Activated effector memory CD4-positive, alpha-beta T cell treated with anti-CD3 and anti-CD28 coated beads, Interleukin-2, amount 50 U/mL, for 16 hours (primary cell): ENCODE measurements at places on chromosomes 3 and 15.

DNA sequence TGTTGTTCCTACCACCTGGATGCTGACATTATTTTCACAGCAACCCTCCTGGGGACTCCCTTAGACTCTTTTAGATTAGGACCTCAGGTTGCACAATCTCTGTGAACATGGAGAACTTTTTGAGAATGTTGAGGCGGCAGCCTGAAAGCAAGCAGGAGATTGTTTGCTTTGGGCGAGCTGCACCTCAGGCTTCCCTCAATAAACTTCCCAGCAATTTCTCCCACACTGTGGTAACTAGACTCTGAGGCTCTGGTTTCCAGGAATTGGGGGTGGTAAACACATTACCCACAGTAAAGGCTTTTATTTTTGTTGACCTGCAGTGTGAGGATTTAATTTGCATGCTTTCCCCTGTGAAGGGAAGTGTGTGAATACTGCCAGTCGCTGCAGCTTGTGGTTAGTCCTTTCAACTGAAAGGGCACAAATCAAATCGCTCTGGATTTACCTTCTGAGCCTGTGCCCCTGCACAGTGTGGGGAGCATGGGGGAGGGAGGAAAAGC, 35.2 kb upstream of the SIAH2 start:
- no peak for DNase-seq

DNA sequence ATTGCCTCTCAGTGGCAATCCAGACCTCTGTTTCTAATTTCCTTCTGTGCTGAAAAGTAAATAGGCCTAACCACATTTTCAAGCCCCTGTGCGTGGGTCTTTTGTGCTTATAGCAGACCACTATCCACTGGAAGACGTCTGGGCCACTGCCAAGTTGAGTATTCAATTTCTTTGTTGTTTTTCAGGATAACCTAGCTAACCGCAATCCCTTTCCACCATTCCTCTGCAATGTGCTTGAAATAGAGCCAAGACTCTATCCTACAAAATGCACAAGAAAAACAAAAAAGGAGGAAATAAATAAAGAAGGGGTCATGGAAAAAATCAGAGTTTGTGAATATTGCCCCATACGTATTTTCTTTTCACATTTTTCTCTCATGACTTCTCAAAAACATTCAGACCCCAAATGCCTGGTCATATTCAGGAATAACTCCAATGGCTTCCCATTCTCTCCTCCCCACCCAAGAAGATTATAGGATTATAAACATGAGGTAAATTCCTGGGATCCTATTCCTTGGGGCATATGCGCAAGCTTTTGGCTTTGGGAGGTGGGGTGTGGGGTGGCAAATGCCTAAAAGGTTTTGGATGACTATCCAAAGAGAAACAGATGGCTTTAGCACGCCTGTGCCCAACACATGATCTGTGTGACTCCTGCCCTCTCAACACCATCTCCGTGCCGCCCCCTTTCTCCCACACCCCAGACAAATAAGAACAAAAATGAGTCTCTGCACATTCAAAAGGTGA, 217.9 kb upstream of the THBS1 start:
- DNase-seq, result no peak

GRCh38 chr3:71791634-71792033, 6.7 kb upstream of the PROK2 start:
- no peak for DNase-seq

- no peak for DNase-seq
Measured at GRCh38 chr3:141385406-141386125, 17.3 kb downstream of the ZBTB38 start.

DNA sequence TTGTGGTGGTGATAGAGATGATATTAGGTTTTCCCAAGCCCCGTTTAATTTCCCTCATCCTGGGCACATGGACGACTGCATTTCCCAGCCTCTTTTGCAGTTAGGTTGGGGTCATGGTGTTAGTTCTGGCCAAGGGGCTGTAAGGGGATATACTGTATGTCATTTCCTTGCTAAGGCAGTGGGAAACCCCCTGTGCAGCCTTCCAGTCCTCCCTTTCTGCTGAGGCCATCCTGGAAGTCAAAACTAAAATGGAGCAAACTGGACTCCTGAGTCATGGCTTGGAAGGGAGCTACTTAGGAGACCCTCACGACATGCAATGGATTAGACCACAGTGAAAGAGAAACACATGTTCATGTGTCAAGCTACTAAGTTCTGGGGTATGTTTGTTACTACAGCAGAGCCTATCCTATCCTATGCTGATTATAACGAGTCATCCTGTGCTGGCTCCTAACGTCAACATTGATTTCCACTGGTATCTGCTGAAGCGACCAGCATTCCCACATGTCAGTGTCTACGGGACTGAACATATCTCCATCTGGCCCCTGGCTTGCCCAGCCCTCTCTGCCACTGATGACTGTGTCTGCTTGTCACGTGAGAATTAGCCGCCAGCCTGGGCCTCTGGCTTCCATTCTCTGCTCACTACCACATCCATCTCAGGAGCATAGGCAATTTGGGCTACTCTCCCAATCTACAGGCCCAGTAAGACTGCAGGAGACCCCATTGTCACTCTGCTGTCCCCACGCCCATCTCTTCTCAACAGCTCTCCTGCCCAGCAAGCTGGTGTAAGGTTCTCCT, 85.6 kb upstream of the MEF2A start:
- no peak for DNase-seq

GRCh38 chr3:126113733-126114442, 30.0 kb upstream of the SLC41A3 start:
- peak; percentile 62 for DNase-seq

- DNase-seq, result no peak
Measured at GRCh38 chr15:68511073-68511991, 67.5 kb upstream of the CORO2B start.

DNA sequence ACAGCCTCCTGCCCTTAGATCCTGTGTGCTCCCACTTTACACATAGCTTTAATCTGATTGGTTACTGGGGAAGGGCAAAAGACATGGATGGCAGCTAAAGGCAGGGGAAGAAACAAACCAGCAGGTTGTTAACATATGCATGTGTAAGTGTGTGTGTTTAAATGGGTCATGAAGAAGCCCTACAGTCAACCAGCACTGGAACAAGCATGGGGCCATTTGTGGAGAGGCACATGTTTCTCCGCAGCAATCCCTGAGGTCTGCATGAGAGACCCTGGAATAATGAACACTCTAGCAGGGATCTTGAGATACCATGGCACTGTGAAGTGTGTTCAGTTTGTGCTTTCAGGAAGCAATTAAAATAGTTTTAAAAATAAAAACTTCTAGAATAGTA, 6.0 kb downstream of the KLF13 start:
- no peak for DNase-seq

GRCh38 chr3:68103811-68104210, 449.4 kb upstream of the SUCLG2 start:
- no peak for DNase-seq

DNA sequence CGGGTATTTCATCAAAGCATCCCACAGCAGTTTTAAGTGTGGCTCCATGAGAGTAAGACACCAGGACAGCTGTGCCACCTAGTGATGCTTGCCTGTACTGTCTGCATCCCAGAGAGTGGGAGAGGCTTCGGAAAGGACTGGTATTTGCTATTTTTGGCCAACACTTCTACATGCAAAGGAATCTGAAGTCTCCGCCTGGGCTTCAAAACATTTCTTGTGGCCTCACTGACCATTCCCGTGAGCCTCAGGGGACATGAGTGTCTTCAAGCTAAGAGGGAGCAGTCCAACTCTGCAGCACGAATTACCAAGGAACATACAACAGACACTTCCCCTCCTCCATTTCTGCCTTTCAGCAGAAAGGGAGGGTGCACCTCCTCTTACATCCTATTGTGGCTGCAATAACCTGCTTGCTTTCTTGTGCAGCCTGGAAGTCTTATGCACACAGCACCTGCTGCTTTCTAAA, 177.5 kb downstream of the RORA start:
- DNase-seq, result no peak

GRCh38 chr3:6467186-6467585, 393.7 kb upstream of the GRM7 start:
- no peak for DNase-seq

- no peak for DNase-seq
Measured at GRCh38 chr3:151765685-151766084, 32.0 kb downstream of the AADACL2 start.

GRCh38 chr3:88057630-88058305, 1.0 kb downstream of the CGGBP1 start:
- DNase-seq, result peak; percentile 65

DNA sequence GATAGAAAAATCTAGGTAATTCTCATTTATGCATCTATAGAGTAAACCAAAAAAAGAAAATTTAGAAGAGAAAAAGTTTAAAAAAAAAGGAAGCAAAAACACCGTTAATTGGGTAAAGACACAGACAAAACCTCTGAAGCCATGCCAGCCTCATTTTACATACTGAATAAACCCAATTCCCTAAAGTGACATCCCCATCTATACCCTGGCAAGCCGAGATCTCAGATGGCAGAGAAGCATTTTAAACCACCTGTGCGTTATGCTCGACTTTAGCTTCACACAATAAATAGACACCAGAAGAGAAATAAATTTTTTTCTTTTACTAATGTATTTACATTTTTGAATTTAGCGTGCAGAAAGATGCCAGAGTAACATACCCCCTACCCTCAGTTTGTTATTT, 382.1 kb downstream of the PLCL2 start:
- DNase-seq, result no peak

DNA sequence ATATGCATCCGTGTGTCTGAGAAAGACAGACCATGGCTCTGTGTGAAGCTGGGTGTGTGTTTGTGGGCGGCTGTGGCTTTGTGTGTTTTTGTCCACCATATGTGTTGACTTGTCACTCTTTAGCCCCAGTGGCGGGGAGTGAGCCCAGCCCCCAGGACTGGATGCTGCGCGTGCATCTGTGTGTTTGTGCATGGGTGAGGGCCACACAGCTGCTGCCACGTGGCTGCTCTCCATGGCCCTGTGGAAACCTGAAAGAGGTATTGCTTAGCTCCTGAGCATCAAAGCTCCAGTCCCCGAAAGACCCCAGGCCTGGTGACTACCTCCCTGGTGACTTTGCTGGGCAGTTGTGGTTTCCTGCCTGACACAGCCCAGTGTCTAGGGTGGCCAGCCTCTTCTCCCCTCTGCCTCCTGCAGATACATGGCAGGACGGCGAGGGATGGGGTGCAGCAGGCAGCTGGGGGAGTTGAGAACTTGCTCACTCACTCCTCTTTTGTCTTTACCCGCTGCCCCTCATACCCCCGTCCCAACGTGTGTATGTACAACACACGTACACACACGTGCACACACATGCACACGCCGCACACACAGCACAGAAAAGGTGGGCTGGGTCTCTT, 6.5 kb downstream of the EPHB3 start:
- DNase-seq, result no peak

- no peak for DNase-seq
Measured at GRCh38 chr3:117036259-117036799, 326.8 kb downstream of the TUSC7 start.

GRCh38 chr15:51887887-51888592, 58.6 kb downstream of the TMOD3 start:
- DNase-seq, result no peak

DNA sequence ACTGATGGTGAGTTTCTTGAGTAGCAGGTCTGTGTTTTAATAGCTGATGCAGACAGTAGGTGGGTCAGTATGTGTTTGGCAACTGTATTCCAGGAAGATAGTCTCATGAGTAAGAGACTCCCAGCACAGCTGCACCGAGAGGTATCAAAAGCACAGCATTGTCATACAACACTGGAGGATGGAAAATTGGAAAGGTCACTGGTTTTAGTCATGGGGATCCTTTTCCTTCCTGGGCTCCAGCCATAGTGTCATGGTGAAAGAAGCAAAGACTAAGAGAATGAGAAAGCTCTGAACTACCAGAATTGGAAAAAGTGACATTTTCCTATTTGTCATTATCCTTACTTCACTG, 61.5 kb downstream of the P3H2 start:
- no peak for DNase-seq

GRCh38 chr3:50155891-50156290, 767 bp downstream of the SEMA3F start:
- DNase-seq, result no peak

- no peak for DNase-seq
Measured at GRCh38 chr3:112818289-112818688, 28.4 kb downstream of the CD200R1L start.

GRCh38 chr3:71206305-71207165, 377.0 kb downstream of the FOXP1 start:
- DNase-seq, result no peak

DNA sequence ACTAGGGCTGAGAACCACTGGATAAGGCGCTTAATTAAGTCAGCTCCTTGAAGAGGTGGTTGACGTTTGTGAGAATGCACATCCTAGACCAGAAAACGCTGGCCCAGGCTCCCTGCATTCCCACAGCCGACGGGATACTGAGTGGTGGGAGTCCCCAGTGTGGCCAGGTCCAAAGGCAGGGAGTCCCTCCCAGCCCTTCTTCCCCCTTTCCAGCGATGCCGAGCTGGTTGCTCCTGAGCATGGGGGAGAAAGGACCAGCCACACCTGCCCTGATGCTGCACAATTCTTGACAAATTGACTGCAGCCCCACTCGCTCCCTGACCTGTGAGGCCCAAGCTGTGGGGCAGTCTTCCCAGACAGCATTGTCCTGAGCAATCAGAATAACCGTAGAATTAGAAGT, 79.5 kb upstream of the PXYLP1 start:
- DNase-seq, result no peak

- DNase-seq, result no peak
Measured at GRCh38 chr3:188948997-188949389, 222.8 kb upstream of the TPRG1 start.

- DNase-seq, result no peak
Measured at GRCh38 chr15:101326462-101327146, 31.6 kb upstream of the SNRPA1 start.

DNA sequence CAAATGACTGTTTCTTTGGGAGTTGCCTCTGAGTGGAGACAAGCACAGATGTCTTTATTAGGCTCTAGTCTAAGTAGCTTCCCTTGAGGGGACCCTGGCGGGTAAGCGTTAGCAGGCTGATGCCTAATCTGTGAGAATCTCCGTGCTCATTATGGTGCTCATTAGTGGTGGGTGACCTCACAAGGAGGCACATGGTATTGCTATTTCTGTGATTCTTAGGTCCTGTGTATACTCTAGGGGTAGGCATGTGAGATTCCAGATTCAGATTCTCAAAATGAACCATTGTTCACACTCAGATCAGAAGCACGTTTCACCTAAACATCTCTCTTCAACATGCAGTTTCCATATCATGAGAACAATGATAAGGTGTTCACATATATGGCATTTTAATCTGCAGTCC, 809.7 kb downstream of the NR2F2 start:
- no peak for DNase-seq

DNA sequence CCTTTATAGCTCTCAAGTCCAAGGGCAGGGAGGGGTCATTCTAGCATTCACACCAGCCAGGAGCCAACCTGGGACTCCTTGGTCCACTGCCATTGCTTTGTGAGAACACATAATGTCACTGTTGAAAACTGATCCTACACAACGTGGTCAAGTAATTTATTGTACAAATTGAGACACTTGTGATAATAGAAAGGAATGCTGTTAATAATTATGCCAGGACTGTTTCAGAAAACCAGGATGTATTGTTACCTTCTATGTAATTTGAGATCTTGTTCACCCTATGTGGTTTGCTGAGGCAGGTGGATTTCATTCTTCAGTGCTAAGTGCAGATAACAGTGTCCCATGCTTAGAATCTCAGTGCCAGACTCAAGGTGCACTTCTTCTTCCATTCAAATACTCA, 33.3 kb downstream of the TMCO5A start:
- DNase-seq, result no peak
